ENCODE measurements at places on chromosomes 5 and 9. TPM values are rescaled to one million over a fixed set of nuclear protein-coding genes. Genes with fewer than 3 reads are reported as not detected.
A peak's percentile ranks its signal among the peaks of the same experiment; 100 is the strongest.

GRCh38 chr5:81554647-81555046 lies 160.7 kb upstream of the ACOT12 start:
- no peak for DNase-seq

- DNase-seq: no peak
Observed at GRCh38 chr5:170985486-170985885, 123.7 kb downstream of the RANBP17 start.

DNA sequence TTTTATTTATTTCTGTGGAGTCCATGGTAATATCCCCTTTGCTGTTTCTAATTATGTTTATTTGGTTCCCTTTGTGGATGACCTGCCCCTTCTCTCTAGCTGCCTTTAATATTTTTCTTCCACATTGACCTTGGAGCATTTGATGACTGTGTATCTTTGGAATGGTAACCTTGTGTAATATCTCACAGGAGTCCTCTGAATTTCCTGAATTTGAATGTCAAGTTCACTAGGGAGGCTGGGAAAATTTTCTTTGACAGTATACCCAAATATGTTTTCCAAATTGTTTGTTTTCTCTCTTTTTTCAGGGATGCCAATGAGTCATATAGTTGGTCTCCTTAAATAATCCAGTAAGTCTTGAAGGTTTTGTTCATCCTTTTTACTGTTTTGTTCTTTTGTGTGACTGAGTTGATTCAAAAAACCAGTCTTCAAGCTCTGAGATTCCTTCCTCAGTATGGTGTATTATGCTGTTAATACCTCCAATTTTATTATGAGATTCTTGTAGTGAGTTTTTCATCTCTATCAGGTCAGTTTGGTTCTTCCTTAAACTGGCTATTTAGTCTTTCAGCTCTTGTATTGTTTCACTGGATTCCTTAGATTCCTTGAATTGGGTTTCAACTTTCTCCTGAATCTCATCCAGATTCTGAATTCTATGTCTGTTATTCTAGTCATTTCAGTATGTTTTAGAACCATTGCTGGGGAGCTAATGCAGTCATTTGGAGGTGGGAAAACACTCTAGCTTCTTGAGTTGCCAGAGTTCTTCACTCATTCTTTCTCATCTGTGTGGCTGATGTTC lies 349.0 kb upstream of the TARS1 start:
- no peak for DNase-seq

DNA sequence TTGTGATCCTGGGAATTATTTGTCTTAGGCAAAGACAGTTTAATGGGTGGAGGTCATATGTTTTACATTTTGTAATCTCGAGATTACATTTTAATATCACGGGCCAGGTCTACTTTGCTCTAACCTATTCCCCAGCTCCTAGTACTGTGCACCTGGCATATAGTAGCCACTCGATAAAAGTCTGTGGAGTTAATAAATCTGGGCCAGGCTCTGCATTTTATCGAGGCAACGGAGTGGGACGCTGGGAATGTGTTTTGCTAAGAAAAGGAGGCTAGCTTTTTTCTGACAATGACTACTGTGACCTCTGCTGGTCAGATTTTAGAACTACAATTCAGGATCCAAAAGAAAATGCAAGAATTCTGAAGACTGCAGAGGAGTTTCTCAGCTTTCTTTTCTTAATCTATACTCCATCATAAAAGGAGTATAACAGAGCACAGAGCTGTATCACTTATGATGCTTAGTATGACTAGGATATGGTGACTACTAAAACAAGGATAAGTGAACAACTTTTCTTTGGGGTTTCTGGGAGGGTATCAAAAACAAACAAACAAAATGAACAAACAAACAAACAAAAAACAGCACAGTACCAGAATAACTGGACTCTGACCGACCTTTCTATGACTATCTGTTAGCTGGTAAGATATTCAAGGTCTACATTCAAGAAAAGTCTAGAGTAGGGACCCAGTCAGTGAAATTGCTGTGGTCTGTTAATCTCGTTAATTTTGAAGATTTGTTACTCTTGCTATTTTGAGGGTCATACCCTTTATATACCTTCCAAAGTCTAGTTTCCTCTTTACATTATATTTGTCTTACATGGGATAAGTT lies 46.1 kb upstream of the CER1 start:
- peak; percentile 47 for DNase-seq

DNA sequence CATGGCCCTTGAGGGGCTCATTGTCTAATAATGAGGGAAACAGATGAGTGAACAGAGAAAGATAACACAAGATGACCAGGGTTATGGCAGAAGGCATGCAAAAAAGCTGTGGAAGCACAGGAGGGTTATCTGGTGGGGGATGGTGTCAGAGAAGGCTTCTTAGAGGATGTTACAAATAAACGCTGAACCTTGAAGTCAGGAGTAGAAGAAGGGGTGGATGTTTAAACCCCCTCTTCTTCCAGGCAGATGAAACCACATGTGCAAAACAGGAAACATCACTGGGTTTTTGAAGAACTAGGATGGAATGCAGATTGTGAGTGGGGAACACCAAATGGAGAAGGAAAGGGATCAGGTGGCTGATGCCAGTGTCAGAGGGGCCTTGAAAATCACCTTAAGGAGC lies 41.8 kb upstream of the NR5A1 start:
- DNase-seq: no peak

DNA sequence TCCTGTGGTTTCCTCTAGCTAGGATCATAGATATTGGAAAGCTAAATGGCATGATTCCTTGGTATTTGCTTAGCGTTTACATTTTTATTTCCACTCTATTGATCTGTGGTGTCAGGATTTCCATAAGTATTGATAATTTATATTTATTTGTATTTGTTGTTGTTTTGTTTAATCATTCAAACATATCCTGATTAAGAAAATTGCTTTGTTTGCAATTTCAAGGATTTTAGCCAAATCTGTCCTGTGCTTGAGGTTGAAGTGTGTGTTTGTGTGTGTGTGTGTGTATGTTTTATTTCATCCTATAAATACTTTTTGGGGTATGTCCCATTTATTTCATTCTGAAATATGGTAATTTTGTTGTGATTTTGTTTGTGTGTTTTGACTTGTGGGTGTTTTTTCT lies 1884.1 kb upstream of the CDH6 start:
- DNase-seq: no peak

- no peak for DNase-seq
Observed at GRCh38 chr9:95124582-95125367, 192.7 kb downstream of the FANCC start.

DNA sequence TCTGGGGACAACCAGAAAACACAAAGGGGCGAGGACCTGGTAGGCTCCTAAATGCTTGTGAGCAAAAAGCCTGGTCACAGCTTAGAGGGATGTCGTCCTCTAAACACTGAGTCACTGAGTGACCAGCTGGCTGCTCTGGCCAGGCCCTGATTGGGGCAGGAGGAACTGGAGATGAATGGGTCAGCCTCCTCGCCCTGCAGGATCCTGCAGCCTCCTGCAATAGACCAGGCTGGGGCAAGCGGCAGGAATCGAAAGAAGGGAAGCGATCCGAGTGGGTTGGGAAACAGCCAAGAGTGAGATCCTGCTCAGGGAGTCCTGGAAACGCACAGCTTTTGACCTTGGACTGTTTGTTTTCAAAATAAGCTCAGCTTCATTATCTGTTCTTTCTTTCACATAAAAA lies 34.1 kb upstream of the MSX2 start:
- DNase-seq: no peak

- no peak for DNase-seq
Observed at GRCh38 chr5:107254214-107254901, 416.4 kb downstream of the EFNA5 start.

- no peak for DNase-seq
Observed at GRCh38 chr5:91266184-91266705, 116.9 kb downstream of the ARRDC3 start.

GRCh38 chr9:79300068-79300467 lies 271.7 kb upstream of the TLE4 start:
- DNase-seq: no peak

- no peak for DNase-seq
Observed at GRCh38 chr5:18236386-18236785, 602.1 kb downstream of the TAF11L14 start.

GRCh38 chr9:106700676-106701075 lies 162.3 kb upstream of the ZNF462 start:
- DNase-seq: no peak

- no peak for DNase-seq
Observed at GRCh38 chr5:138875946-138876345, 811 bp upstream of the LRRTM2 start.

DNA sequence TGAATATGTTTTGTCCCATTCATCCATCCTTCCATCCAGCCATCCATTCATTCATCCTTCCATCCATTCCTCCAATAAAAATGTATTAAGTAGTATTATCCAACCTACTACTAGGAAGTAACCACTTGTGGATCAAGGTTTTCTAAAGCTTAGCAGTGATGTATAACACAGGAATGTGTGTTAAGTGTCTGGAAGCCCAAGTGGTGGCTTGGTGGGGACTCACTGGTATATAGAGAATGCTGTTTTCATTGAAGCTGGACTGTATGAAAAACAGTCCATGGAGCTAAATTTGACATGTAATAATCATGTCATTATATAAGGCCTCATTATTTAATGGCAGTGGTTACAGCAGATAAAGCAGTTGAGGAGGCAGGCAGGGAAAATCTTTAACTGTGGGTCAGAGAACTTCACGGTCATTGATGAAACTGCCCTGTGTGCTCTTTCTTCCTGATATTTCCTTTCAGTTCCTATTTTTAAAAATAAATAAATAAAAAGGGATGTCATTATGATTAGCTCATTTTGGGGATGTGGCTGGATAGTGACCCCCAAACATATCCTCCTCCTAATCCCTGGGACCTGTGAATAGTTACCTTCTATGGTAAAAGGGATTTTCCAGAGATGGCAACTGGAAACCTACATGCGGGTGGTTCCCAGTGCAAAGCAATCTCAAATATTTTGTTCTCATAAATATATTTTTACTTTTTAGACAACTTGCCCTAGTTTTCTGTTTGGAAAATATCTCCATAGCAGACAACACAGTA lies 82.3 kb downstream of the DAPK1 start:
- no peak for DNase-seq

- DNase-seq: no peak
Observed at GRCh38 chr9:121368745-121369144, 1.3 kb downstream of the STOM start.

GRCh38 chr9:121783521-121784507 lies 132.4 kb downstream of the DAB2IP start:
- no peak for DNase-seq

- DNase-seq: no peak
Observed at GRCh38 chr5:171092194-171092593, 216.9 kb upstream of the TLX3 start.

- DNase-seq: no peak
Observed at GRCh38 chr5:96344678-96345577, 88.1 kb downstream of the PCSK1 start.

The PCDHA6 gene
- 0.40 TPM for polyA plus RNA-seq

The SNCB gene
- not detected for polyA plus RNA-seq

The PROB1 gene
- 2.4 TPM for polyA plus RNA-seq

The DBH gene
- polyA plus RNA-seq: 0.95 TPM

The C5orf58 gene
- 0.30 TPM for polyA plus RNA-seq

The PCDHB4 gene
- 1.2 TPM for polyA plus RNA-seq

The TRIM52 gene
- 25.5 TPM for polyA plus RNA-seq

The F2RL2 gene
- 0.89 TPM for polyA plus RNA-seq

The PKD2L2 gene
- polyA plus RNA-seq: not detected

The ADCY2 gene
- polyA plus RNA-seq: 6.8 TPM

The ROPN1L gene
- 1.1 TPM for polyA plus RNA-seq

The KIF2A gene
- polyA plus RNA-seq: 44.2 TPM

The NSUN2 gene
- polyA plus RNA-seq: 82.4 TPM

Data from renal cortex interstitium (tissue), 15 donors.